ENCODE measurements at places on chromosomes 1 and 21.
A peak's percentile ranks its signal among the peaks of the same experiment; 100 is the strongest.

- no peak for DNase-seq
Observed at GRCh38 chr1:20224546-20224945, 38.2 kb upstream of the PLA2G2C start.

- no peak for DNase-seq
Observed at GRCh38 chr1:2151252-2151651, 43.3 kb downstream of the FAAP20 start.

DNA sequence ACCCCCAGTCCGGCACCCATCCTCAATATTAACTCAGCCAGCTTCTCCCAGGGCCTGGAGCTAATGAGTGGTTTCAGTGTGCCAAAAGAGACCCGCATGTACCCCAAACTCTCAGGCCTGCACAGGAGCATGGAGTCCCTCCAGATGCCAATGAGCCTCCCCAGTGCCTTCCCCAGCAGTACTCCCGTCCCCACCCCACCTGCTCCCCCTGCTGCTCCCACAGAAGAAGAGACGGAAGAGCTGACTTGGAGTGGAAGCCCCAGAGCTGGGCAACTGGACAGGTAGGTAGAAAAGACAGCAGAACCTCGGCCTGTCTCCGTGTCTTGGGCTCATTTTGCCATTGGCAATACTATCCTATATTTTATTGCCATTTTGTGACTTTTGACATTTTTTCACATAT is 45.4 kb upstream of the IPO9 start:
- no peak for DNase-seq

DNA sequence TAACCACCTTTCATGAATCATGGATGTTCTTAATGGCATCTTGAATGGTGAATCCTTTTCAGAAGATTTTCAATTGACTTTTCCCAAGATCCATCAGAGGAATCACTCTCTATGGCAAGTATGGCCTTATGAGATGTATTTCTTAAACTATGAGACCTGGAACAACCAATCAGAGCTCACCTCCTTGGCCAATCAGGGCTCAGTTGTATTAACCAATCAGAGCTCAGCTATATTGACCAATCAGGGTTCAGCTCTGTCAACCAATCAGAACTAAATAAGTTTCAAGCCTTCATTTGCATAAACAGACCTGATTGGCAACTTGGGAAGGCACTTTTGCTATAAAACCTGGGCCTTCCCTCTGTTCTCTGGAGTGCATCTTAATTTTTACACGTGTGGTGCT is 13.6 kb upstream of the FAM3B start:
- DNase-seq, result no peak

- DNase-seq, result peak; percentile 87
Observed at GRCh38 chr1:209704584-209704983, at the start of gene HSD11B1. Gene HSD11B1, plus strand, starts transcription at chr1:209704846. Its CDS starts 97 bp downstream, at chr1:209704943.

DNA sequence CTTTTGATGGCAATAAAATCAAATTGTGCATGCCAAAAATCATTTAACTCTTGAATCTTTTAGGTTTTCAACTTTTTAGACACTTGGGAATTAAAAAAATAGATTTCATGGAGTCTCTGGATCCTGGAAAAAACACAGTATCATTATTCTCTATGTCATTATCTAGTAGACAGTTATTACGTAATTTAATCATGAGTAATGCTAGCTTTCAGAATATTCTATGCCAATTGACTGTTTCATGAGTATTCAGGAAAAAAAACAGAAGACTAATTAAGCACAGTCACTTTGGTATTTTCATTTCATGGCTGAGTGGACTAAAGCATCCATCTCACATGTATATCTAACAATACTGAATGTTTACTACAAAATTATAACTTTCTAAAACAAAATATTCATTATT is 44.0 kb downstream of the ODF2L start:
- DNase-seq, result no peak

DNA sequence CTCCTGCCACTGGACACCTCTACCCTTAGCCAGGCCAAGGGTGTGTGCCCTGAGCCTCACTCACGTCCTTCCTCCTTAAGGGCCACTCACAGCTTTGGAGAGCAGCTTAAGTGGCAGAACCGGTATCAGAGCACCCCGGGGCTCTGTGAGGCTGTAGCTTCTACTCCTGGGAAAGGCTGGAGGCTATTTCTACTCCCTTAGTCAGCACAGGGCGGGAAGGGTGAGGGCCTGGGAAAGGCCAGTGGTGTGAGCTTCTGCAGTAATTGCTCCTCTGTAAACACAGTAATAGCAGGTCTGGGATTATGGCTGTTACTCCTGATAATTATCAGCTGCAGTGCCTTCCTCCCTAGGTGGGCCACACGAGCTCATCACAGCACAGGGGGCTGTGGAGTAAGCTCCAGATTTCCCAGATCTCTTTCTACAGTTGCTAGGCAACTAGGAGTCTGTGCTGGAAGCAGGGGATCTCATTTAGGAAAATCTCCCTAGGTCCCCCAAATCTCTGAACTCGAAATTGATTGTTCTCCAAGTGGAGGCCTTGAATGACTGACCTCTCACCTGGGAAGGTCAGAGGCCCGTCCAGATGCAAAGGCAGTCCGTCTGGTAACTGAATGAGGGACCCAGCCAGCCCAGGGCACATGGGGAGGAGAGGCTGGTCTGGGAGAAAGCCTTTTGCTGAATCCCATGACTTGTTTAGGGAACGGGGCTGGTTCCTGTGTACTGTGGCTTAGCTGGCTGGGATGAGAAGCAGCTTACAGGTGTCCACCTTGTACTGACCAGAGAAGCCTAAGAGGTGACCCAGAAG is 29.3 kb downstream of the IER5 start:
- no peak for DNase-seq

DNA sequence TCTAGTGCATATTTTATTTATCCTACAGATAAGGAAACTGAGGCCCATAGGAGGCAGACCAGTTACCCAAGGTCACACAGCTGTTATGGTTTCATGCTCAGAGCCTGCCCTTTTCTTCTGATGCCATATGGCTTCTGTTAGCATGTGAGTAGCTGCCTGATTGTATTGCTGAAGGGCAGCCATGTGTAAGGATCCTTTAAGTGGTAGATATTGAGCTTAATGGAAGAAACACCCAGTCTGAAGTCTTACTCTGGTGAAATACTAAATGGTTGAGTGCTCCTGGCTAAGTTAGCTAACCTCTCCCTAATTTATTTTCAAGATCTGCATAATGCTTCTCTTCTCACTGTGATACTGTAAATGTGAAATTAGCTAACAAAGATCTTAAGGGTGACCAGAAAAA is 30.9 kb downstream of the ADAMTS5 start:
- no peak for DNase-seq

DNA sequence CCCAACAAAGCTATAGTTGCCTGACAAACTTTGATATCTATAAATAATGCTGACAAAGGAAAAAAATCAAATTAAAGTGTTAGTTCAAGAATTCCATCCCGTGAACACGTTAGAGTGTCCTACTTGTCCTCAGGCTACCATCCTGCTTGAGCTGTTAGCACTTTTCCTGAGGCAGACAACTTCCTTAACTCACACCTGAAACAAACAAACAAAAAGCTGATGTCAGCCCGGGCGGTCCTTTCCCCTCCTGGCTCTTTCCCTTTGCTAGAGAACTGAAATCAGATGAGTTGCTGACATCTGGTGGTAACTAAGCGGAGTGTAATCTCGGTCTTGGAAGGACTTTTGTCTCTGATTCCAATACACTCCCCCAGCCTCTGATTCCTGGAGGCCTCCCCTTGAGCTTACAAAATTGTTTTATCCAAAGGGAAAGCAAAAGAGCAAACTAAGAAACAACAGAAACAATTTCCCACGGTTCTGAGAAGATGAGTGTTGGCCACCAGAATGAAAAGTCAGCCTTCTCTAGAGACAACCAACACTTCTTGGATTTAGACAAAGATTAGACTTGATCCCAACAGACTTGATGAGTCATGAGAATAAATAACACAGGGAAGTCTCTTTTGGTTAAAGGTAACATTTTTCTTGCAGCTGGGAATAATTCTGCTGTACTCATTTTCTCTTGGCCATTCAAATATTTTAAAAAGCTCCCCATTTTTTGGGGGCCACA is 135.4 kb downstream of the PROX1 start:
- DNase-seq, result no peak

DNA sequence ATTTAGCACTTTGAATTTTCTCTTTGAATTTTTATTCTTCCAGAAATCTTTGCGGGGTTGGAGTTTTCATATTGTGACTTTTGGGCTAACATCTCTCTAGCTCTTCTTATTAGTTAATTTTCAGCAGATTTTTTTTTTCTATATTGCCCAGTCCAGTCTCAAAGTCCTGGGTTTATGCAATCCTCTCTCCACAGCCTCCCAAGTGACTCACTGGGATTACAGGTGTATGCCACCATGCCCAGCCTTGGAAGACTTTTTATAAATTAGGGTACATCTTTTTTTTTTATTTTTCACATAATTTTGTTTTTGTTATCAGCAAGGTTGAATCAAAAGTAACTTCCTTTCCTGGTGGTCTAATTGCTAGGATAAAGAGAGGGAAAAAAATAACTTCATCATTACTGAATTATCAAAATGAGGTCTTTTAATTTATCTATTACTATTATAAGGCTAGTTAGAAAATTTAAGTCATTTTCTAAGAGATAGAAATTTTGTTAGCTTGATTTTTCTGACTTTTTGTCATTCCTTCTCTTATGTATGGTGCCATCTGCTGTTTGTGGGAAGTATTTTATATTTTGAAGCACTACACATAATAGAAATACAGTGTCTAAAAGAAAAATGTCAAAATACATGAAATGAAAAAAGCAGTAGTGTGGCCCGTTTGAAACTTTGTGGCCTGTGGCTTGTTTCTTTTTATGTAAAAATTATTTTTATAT is 273.4 kb upstream of the CACYBP start:
- no peak for DNase-seq

- DNase-seq, result no peak
Observed at GRCh38 chr1:228120857-228121489, 11.9 kb upstream of the MRPL55 start.

DNA sequence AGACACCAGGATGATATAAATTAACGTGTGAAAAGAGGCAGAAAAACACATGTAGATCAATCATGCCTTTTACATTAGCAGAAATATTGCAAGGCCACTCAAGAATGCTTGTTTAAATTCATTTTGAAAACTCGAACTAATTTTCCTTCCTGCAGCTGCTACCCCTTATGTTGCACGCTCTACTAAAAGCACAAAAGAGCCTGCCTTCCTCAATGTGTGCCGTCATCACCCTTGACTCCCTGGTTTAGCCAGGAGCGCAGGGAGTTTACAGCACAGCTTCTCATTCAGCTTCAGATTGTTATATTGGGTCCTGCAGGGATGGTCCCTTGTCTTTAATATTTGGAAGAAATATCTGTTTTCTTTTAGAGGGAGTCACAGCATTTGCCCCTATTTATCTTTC is 10.1 kb upstream of the ST6GALNAC5 start:
- no peak for DNase-seq

GRCh38 chr1:54229281-54229891 is 29.4 kb downstream of the MRPL37 start:
- no peak for DNase-seq

GRCh38 chr1:22673486-22674409 is 20.7 kb downstream of the C1QB start:
- no peak for DNase-seq

DNA sequence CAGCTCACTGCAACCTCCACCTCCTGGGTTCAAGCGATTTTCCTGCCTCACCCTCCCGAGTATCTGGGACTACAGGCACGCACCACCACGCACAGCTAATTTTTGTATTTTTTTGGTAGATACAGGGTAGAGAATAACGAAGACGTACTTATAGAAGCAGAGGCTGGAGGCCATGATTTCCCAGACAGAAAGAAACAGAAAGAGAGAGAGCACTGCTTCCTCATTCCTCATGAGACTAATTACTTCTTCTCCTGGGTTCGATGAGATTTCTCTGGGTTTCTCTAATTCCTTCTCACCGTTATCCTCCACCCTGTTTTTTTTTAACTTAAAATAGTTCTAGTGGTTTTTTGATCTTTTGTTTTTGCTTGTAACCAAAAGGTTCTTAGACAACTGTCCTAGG is 23.4 kb upstream of the PTP4A2 start:
- DNase-seq, result no peak

GRCh38 chr1:92708368-92708950 is 76.4 kb downstream of the EVI5 start:
- DNase-seq, result no peak

DNA sequence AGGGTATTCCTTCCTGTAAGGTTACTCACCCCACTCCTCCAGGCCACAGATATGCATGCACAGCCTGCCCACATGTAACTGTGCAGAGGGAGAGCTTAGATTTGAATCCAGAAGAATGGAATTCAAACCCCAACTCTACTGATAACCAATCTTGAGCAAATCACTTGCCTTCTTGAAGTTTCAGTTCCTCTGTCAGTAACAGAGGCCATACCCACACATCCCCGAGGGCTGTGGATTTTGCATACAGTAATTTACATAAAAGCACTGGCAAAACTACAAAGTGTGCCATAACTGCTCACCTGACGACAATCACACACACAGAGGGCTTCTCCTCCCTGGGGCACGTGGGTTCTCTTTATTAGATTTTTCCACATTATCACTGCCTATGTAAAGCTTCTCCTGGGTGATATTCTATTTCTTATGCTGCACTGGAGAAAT is 18.6 kb downstream of the CD247 start:
- DNase-seq, result no peak

- peak; percentile 83 for DNase-seq
Observed at GRCh38 chr1:206012086-206012859, 9.1 kb upstream of the RAB7B start.

DNA sequence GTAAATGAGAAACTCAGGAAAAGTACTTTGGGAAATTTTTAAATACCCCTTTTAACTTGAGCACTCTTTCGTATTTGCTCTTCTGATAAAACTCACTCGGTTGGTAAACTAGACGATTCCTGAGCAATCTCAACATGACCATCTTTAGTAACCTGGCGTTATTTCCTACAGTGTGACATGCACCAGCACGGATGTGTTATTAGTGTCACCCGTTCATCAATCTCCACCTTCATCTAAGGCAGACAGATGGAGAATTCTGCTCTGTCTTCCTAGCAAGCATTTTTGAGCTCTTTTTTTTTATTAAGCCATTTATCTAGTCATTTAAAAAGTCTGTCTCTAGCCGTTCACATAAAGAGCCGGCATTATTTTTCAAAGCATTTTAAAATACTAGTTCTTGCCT is 155.2 kb downstream of the DISP1 start:
- DNase-seq, result no peak

GRCh38 chr21:39385299-39386145 is 36.6 kb upstream of the HMGN1 start:
- DNase-seq, result peak; percentile 29

GRCh38 chr1:11610629-11611180 is 43.5 kb downstream of the FBXO2 start:
- no peak for DNase-seq

DNA sequence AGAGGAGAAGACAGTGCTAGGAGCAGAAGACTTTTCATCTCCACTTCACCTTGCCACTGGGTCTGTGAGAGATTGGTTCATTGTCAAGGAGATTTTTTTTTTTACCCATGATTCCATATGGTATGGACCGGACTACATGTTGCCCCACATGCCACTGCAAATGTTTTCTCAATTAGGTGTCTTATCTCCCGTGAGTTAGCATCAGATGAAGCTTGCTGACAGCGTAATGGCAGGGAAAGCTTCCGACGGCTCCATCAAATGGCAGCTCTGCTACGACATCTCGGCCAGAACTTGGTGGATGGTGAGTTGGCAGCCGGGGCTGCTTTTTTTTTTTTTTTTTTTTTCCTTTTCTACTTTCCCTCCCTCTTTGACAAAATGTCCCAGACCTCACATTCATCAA is 217.2 kb upstream of the NFIA start:
- no peak for DNase-seq

GRCh38 chr1:212471286-212471685 is 38.6 kb downstream of the NENF start:
- no peak for DNase-seq

Data from ascending aorta (tissue), 2 donors.